CD4-positive, alpha-beta memory T cell (primary cell): ENCODE measurements at places on chromosomes 16 and 17. TPM values are rescaled to one million over a fixed set of nuclear protein-coding genes. Genes with fewer than 3 reads are reported as not detected.

GRCh38 chr16:87451563-87452210 is 41.1 kb downstream of the ZCCHC14 start:
- peaks cover 30% of the 10 kb centered on the region for H3K36me3 ChIP-seq
- no peak for DNase-seq
- H3K27ac ChIP-seq = no peak overlapping the region
- no peaks in the 10 kb centered on the region for H3K27me3 ChIP-seq
- H3K4me1 ChIP-seq = no peaks in the 10 kb centered on the region

- H3K4me3 ChIP-seq = no peak overlapping the region
- no peaks in the 10 kb centered on the region for H3K4me1 ChIP-seq
Observed at GRCh38 chr17:74123350-74123749, 80.1 kb upstream of the RPL38 start.

The HOXB6 gene
- not detected for total RNA-seq

The MYH1 gene
- total RNA-seq = not detected

DNA sequence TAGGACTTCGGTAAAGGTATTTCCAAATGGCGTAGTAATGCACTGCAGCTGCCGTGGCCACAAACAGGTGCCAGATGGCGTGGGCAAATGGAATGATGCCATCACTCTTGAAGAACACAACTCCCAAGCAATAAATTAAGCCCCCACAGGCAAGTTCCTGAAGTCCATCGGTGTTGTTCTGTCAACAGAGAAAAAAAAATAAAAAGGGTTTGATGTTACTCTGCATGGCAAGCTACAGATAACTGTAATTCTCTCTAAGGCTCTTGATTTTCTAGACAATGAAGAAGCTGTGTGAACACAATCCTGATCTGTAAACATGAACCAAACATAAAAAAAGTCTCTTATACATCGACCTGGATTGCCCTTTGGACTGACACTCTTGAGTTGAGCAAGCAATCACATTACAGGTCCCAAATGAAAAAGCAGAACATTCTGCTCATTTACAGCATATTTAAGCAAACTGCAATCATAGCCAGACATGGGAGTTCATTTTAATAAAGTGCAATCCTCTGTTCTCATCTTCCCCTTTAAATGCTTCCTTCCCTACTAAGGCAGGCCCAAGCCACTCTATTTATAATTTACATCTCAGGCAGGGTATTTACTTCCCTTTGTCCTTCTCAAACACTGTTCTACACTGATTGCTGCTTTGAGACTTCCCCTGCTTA is 27.1 kb downstream of the MMD start:
- no peaks in the 10 kb centered on the region for H3K27me3 ChIP-seq
- no peak overlapping the region for H3K4me3 ChIP-seq
- H3K4me1 ChIP-seq = no peaks in the 10 kb centered on the region
- H3K27ac ChIP-seq = no peak overlapping the region

DNA sequence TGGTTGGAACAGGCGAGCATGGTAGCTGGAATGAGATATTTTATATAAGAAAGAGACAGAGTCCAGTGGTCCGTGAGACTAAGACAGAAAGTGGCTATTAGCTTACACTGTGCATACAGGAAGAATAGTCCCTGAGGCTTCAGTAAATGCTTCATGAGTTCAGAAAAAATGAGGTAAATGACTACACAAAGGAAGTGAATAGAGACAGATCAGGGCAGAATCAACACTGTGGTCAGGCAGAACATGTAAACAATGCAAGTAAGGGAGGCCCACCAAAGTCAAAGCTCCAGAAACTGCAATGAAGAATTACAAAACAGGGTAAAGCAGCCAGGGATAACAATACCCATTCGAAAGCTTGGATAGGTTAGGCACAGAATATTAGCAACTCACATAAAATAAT is 4.8 kb downstream of the ABCA10 start:
- no peaks in the 10 kb centered on the region for H3K27me3 ChIP-seq
- no peaks in the 10 kb centered on the region for H3K36me3 ChIP-seq
- H3K27ac ChIP-seq = no peak overlapping the region
- no peak overlapping the region for H3K4me3 ChIP-seq

The ZNF668 gene
- 13.6 TPM for total RNA-seq

DNA sequence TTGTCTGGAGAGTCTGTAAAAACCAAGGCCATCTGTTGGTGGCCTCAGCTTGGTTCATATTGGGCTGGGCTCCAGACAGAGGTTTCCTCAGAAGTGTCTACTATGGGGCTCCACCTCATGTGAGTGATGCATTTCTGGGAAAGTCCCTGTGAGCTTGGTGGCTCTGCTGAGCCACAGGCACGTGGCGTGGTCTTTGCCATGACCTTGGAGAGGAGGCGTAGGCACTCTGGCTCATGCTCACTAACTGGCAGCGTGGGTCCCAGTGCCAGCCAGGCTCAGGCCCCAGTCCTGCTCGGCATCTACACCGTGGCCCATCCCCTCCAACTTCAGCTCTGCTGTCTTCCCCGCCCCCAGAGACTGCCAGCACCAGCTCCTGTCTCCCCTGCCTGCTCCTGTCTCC is 10.7 kb upstream of the SMTNL2 start:
- H3K36me3 ChIP-seq = no peaks in the 10 kb centered on the region
- no peaks in the 10 kb centered on the region for H3K27me3 ChIP-seq
- no peak overlapping the region for H3K4me3 ChIP-seq
- peak; percentile 39 for DNase-seq

DNA sequence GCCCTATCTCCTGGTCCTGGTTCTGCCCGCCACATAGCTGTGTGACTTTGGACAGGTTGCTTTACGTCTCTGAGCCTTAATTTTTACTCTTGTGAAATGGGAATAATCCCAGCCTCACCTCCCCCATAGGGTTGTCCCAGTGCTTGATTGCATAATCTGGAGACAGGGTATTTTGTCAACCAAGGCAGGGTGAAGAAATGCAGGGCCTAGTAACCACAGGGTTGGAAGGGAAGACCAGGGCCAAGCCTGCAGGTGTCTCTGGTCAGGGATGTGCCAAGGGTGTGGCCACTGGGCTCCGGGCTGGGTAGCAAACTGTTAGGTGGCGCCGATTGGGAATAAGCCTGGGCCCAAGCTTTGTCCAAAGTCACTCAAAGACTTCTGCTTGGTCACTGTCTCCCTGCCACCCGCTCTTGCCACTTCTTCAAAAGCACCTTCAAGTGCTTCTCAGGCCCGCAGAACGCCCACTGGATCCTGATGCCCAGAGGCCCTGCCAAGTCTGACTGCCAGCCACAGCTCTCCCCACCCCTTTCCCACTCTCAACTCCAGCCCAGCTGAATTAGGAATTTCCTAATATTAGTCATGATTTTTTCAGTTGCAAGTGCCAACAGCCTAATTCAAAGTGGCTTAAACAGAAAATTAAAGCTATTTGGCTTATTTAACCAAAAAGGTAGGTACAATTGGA is 20.6 kb upstream of the COL1A1 start:
- DNase-seq = no peak
- no peak overlapping the region for H3K4me3 ChIP-seq
- H3K36me3 ChIP-seq = no peaks in the 10 kb centered on the region
- H3K4me1 ChIP-seq = no peaks in the 10 kb centered on the region

The RNF151 gene
- total RNA-seq = not detected

DNA sequence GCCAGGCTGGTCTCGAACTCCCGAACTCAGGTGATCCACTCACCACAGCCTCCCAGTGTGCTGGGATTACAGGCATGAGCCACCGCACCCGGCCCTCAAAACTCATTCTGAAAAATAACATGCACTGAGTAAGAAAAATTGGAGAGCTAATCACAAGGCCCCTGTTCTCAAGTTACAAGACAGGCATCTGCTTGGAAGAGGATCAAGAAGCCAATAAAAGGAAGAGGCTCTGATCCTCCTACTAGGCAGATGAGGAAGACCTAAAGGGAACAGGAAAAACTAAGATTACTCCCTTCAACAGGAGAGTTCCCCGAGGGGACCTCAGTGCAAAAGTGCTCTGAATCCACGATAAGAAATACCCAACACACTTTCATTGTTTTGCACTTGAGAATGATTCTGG is 18.4 kb downstream of the BLMH start:
- no peaks in the 10 kb centered on the region for H3K27me3 ChIP-seq
- peaks cover 36% of the 10 kb centered on the region for H3K36me3 ChIP-seq
- no peaks in the 10 kb centered on the region for H3K4me1 ChIP-seq
- no peak for DNase-seq

DNA sequence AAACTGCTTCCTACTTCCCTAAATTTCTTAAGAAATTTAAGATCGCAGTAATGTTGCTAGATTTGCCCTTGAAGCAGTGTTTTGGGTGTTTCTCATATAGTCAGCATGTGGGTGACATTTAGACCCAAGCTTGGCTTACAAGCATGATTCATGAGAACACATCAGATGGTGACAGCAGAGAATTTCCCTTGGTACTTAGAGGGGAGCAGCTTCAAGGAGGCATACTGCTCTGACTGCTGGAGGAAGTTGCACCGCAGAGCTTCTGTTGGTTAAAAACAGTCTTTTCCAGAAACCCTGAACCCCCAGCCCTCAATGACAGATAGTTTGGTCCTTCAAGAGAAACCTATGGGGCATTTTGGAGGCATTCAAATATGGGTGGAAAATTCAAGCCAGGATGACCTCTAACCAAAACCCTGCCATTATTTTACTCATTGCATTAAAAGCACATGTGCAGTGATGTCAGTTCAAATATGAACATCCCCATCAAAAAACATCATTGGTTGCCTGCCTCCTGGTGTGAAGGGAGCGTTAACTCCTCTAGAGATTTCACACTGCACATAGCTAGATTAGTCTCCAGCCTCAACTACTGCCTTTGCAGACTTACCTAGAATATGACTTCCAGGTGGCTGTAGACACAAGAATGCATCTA is 201.5 kb upstream of the CACNG5 start:
- no peaks in the 10 kb centered on the region for H3K27me3 ChIP-seq
- peaks cover 21% of the 10 kb centered on the region for H3K4me1 ChIP-seq

The PARD6A gene
- total RNA-seq = 8.8 TPM

The CDH13 gene
- total RNA-seq = not detected

DNA sequence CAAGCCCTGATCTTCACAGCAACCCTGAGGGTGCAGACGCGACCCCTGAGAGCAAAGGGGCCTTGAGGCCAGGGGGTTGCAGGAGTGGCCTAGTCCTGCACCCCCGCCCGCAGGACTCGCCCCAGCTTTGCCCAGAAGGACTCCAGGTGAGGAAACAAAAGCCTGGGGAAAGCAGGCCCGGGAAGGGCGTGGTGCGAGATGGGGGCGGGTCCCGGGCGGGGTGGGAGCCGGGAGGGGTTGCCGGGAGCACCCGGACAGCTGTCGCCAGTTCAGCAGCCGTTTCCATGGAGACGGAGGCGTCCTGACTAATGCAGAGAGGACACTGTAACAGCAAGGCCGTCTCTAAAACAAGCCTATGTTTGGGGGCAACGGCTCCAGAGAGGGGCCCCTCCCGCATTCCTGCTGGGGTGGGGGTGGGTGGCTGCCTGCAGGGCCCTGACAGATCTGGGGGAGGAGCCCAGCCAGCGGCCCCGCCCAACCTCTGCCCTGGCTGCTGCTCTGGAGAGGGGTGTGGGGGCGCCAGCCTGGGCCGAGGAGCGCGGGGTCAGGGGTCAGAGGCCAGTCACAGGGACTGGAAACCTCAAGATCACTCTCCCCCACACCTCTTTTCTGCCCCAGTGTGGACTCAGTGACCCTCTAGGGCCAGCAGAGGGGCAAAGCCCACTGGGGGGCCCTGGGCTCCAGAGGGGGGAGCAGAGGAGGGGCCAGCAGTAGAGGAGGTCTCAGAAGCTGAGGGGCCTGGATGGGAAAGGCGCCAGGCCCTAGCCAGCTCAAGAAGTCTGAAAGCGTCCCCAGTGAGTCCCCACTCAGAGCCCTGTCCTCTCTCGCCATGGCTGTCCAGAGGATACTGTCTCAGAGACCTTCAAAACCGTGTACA is 3.1 kb upstream of the TPPP3 start:
- H3K27me3 ChIP-seq = peaks cover 18% of the 10 kb centered on the region
- no peak overlapping the region for H3K27ac ChIP-seq
- no peak for DNase-seq
- H3K36me3 ChIP-seq = no peaks in the 10 kb centered on the region
- peaks cover 15% of the 10 kb centered on the region for H3K4me1 ChIP-seq
- no peak overlapping the region for H3K4me3 ChIP-seq

The PIRT gene
- total RNA-seq = not detected

GRCh38 chr16:50996166-50996829 is 154.8 kb downstream of the SALL1 start:
- H3K27ac ChIP-seq = no peak overlapping the region
- no peaks in the 10 kb centered on the region for H3K36me3 ChIP-seq
- no peaks in the 10 kb centered on the region for H3K4me1 ChIP-seq
- no peaks in the 10 kb centered on the region for H3K27me3 ChIP-seq
- DNase-seq = no peak

GRCh38 chr16:79130616-79131015 is 469.9 kb downstream of the MAF start:
- H3K36me3 ChIP-seq = no peaks in the 10 kb centered on the region
- no peak overlapping the region for H3K4me3 ChIP-seq
- no peaks in the 10 kb centered on the region for H3K27me3 ChIP-seq

The CCL1 gene
- total RNA-seq = not detected

- H3K4me1 ChIP-seq = no peaks in the 10 kb centered on the region
- no peak overlapping the region for H3K27ac ChIP-seq
- no peaks in the 10 kb centered on the region for H3K27me3 ChIP-seq
- no peak overlapping the region for H3K4me3 ChIP-seq
Observed at GRCh38 chr16:85527767-85528297, 85.3 kb upstream of the GSE1 start.

- no peak for DNase-seq
- no peaks in the 10 kb centered on the region for H3K36me3 ChIP-seq
- H3K4me1 ChIP-seq = no peaks in the 10 kb centered on the region
- H3K27me3 ChIP-seq = no peaks in the 10 kb centered on the region
- no peak overlapping the region for H3K27ac ChIP-seq
Observed at GRCh38 chr17:37225465-37225864, 150.3 kb upstream of the C17orf78 start.

DNA sequence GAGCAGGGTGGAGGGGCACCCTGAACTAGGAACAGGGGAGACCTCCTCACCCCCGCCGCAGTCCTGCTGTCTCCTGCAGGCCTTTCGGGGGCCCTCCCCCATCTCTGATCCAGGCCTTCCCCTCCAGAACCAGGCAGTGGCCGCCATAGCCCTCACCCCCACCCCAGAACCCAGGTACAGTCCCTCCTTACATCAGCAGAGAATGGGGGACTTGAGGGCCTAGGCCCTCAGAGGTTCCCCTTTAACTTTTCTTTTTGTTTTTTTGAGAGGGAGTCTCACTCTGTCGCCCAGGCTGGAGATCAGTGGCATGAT is 4.3 kb upstream of the HAP1 start:
- peaks cover 12% of the 10 kb centered on the region for H3K27me3 ChIP-seq
- DNase-seq = no peak
- H3K27ac ChIP-seq = no peak overlapping the region
- no peak overlapping the region for H3K4me3 ChIP-seq
- peaks cover 15% of the 10 kb centered on the region for H3K4me1 ChIP-seq

GRCh38 chr16:22816475-22816874 is 2.5 kb downstream of the HS3ST2 start:
- H3K27me3 ChIP-seq = peaks cover 10% of the 10 kb centered on the region
- H3K4me3 ChIP-seq = no peak overlapping the region
- no peaks in the 10 kb centered on the region for H3K36me3 ChIP-seq
- no peaks in the 10 kb centered on the region for H3K4me1 ChIP-seq
- no peak for DNase-seq

The SEC14L5 gene
- total RNA-seq = not detected

The RASL10B gene
- not detected for total RNA-seq
